Amniotic stem cell (primary cell): ENCODE measurements at places on chromosomes 12 and 14.

DNA sequence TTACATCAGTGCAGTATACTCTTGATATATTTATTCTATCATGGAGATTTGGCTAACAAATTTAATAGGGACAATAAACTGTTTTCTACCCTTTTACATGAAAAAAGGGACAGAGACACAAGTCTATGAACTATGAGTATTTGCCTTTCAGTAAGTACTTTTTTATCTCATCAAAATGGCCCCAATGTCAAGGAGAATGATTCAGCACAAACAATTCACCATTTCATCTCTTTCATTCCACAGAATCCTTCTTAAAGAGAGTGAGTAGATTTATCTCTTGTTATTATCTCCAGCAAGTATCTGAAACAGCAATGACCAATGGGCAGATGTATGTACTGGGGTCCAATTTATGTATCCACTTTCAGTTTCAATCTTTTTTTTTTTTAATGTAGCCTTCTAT, 447.5 kb downstream of the NPAS3 start:
- no peak for DNase-seq

DNA sequence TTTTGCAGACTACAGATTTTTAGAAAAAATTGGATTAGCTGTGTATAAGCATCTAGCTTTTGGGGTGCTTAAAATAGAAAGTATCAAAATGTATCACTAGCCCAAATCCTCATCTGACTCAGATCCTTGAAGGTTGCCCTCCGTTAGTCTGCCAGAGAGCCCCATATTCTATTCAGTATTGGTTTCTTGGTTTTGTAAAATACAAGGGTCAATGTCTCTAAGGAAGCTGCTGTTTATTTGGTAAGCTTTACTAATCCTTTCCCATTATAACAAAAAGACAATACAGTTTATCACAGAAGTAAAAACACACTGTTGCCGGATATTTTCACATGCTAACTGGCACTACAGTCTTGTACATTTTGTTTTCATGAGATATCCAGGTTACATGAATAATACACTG, 92.8 kb upstream of the PTHLH start:
- DNase-seq, result no peak

GRCh38 chr12:85784096-85784720, 52.0 kb downstream of the RASSF9 start:
- DNase-seq, result no peak

DNA sequence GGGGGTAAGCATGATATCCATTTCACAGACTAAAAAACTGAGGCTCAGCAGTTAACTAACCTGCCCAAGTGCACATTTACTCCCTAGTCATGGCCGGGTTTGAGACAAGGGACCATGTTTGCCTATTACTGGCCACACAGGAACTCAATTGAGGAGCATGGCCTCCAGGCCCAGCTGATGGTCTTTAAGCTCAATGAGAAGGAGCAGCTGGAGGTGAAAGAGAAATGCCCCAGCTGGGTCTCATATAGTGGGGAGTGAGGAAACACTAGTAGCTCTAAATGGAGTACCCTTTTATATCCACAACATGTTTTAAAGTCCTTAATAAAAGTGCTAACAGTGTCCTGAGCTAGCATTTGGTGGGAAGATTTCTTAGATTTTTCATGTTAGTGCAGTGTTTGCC, 1.6 kb downstream of the TDP1 start:
- no peak for DNase-seq

GRCh38 chr14:101464984-101465794, 96.1 kb upstream of the DIO3 start:
- no peak for DNase-seq

DNA sequence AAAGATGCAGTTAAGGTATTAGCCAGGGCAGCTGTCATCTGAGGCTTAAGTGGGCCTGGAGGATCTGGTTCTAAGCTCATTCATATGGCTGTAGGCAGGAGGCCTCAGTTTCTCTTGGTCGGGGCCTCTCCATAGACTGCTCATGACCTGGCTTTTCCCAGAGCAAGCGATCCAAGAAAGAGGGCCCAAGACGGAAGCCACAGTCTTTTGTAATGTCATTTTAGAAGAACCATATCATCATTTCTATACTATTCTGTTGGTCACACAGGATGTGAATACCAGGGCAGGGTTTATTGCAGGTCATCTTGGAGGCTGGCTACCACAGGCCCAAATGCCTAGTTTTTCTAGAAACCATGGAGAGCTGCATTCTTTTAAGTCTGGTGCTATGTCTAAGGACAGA, 47.7 kb downstream of the GNG2 start:
- DNase-seq, result no peak

DNA sequence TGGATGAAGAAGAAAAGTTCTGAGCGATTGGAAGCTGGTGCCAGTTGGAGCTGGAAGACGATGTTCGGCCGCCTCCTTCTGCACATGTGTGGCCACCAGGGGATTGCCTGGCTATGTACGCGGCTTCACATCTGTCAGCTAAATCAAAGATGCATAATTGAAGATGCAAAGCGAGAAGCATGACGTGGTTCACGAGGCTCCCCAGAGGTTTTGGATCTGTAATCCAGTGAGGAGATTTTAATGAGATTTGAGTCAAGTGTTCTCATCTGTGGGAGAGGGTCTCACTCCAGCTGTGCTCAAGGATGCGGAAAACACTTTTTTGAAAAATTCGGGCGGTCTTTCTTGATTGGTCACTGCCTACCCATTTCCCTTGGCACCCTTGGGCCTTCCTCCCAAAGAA, 94.6 kb downstream of the PAX9 start:
- no peak for DNase-seq

GRCh38 chr14:79702197-79702596, 509.1 kb downstream of the DIO2 start:
- DNase-seq, result no peak

DNA sequence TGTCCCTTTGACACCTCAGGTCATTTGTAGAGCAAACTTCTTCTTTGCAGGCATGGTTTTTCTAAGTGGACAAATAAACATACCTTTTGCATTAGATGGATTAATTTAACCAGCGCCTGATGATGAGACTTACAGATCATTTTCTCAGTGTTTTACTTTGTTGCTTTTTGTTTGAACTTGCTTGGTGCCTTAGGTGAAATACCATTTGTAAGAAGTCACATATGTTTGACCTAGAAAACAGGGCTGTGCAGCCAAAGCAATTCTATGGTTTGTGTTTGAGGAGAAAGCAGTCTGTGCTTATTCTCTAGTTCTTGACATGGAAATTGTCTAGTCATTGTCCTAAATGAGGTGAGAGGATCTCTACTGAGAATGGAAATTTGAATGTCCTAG, 111.1 kb downstream of the DIP2B start:
- no peak for DNase-seq

GRCh38 chr12:8154526-8154925, 2.3 kb upstream of the ZNF705A start:
- DNase-seq, result no peak

DNA sequence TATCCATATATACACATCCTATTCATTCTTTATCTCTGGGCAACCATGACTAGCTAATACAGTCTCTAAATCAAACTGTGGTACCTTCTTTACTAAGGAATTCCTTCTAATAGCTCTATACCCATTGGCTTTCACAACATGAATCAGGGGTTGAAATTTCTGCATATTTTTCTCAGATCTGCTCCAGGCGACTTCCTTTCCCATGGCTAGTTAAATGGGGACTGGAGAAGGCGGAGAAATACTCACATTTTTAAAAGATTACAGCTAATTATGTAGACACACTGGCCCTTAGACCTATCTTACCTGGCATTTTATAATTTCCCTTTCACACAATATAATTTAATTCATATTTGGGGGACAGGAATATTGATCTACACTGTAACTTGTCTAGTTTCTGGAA, 1.1 kb upstream of the CDKN3 start:
- DNase-seq, result no peak

GRCh38 chr14:68797121-68797670, 4.3 kb upstream of the ZFP36L1 start:
- no peak for DNase-seq

DNA sequence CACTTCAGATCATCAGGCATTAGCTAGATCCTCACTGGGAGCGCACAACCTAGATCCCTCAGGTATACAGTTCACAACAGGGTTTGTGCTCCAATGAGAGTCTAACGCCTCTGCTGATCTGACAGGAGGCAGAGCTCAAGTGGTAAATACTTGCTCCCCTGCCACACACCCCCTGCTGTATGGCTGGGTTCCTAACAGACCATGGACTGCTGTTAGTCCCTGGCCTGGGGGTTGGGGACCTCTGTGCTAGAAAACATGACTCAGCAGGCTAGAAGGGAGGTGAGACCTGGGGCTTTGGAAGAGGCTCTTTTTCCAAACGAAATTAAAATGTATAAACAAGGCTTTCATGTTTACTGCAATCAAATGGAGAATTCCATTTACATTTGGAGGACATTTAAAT, 691.1 kb downstream of the FLRT2 start:
- no peak for DNase-seq

DNA sequence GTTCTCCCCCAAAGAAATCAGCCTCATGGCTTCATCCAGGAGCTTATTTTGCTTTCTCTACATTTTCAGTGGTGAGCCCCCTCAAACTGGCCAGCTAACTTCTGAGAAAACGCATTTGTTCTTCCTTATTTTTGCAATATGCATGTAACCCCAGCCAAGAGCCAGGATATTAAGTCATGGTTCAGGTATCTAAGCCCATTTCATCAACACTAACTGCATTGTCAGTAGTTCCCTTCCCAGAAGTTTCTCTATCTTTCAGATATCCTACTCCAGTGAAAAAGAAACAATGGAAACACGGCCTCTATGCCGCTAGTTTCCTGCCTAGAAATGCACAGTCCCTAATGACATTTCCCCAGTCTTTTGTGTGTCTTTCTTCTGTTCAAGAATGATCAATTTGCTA, 102.8 kb upstream of the RASSF8 start:
- DNase-seq, result no peak

DNA sequence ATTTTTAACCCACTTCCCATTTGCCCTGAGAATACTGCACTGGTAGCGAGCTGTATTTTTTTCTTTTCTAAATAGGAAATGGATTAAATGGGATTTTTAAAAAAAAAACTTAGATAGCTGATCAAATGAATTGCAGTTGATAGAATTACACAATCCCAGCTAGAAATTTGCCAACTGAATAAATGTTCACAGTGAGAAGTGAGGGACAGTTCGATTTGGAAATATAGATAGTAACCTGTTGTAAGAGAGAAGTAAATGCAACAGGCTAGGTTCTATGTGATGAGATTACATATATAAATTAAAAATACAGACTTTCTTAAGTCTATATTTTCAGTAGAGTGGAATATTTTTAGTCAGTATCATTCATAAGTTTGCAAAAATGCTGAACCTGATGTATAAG, 48.1 kb upstream of the SMCO2 start:
- DNase-seq, result no peak

GRCh38 chr12:46499226-46499625, 126.7 kb upstream of the SLC38A2 start:
- no peak for DNase-seq

- no peak for DNase-seq
These were observed 4.5 kb downstream of the ORAI1 start for GRCh38 chr12:121630791-121631355.

DNA sequence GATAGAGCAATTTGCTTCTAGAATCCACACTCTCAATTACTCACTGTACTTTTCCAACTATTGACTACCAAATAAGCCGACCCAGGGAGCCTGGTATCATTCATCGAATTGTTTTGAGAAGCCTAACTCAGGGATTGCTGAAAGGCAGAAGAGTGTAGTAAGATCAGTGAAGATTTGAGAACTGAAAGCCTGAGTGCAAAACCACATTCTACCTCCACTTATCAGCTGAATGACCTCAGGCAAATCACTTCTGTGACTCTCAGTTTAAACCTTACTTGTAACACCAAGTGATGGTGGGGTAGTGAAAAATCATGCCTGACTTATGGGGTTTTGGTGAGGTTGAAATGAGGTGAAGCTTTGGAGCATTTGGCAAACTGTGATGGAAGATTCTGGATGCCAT, 126.1 kb upstream of the MAX start:
- no peak for DNase-seq

- no peak for DNase-seq
These were observed 26.5 kb downstream of the PLEKHG3 start for GRCh38 chr14:64730681-64731080.

GRCh38 chr12:117890137-117890536, 78.7 kb downstream of the KSR2 start:
- DNase-seq, result no peak

GRCh38 chr12:121838126-121838525, 20.5 kb downstream of the HPD start:
- DNase-seq, result no peak

DNA sequence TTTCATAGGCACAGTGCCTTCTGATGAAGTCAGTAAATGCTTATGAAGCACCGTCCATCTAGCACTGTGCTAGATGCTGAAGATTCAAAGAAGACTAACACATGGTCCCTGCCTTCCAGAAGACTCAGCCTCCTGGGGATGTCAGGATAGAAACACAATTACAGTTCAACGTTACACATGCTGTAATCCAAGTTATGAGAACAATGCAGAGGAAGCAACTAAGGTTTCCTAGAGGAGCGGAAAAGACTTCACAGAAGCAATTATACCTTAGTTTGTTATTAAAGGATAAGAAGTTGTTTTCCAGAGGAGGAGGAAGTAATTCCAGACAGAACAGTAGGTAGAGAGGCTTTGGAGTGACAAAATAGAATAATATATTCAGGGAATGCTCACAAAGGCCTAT, 66.9 kb upstream of the FGD4 start:
- no peak for DNase-seq

DNA sequence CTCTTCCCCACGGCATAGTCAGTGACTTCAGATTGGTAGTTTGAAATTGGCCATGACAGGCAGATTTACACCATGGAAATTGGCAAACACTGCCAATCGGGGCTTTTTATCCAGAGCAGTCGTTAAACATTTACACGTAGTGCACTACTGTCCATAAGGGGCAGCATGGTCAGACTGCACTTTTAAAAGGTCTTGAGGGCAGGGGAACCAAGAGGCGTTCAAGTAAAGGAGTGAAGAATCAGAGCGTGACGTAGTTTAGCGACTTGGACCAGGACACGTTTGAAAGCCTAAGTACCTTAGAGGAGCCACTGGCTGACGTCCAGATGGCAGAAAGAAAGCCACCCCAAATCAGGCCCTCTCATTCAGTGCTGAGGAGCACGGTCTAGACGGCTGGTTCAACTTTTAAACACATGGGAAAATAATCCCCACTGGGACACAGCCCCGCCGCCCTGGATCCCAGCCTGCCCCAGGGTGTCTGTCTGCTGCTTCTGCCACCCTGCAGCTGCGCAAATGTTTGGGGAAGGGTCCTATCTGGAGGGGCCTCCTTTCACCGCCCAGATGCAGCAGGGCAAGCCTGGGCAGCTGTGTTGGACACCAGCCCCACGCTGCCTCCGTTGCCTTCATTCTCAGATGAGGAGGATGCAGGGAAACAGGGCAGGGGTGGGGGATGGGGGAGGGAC, 52.5 kb upstream of the PPP2R5C start:
- no peak for DNase-seq

- no peak for DNase-seq
These were observed 765.2 kb downstream of the NOVA1 start for GRCh38 chr14:25832585-25832984.

DNA sequence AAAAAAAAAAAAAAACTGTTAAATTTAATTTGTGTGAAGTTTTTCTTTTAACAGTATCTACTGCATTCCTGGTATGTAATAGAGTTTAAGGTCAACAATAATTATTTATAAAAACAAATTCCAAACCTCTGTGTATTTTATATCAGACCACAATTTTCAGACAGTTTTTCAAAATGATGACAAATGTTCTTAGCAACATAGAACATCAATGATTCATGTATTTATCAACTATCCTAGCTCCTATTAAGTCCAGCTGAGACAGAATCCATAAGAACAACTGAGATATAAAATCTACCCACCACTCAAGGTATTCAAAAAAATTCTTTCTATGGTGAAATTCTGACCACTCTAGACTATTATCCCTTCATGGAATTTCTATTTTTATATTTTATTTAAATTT, 144.5 kb downstream of the EPS8 start:
- no peak for DNase-seq
